ENCODE measurements at places on chromosomes 5 and 9. TPM values are rescaled to one million over a fixed set of nuclear protein-coding genes. Genes with fewer than 3 reads are reported as not detected.

Gene RELL2
- 3.2 TPM for total RNA-seq

Gene SHOC1
- not detected for total RNA-seq

Gene SLC46A2
- total RNA-seq, result 2.0 TPM

Gene CYLC2
- total RNA-seq, result not detected

Gene TMEM8B
- 14.6 TPM for total RNA-seq

GRCh38 chr9:136974817-136975535 lies 2.3 kb upstream of the PTGDS start:
- no peak overlapping the region for H3K27ac ChIP-seq
- DNase-seq, result no peak
- H3K27me3 ChIP-seq, result no peaks in the 10 kb centered on the region
- no peaks in the 10 kb centered on the region for H3K36me3 ChIP-seq

- no peak for DNase-seq
- H3K36me3 ChIP-seq, result no peaks in the 10 kb centered on the region
- no peaks in the 10 kb centered on the region for H3K4me1 ChIP-seq
- H3K27ac ChIP-seq, result no peak overlapping the region
These were observed 648.5 kb downstream of the MTRR start for GRCh38 chr5:8517456-8517855.

DNA sequence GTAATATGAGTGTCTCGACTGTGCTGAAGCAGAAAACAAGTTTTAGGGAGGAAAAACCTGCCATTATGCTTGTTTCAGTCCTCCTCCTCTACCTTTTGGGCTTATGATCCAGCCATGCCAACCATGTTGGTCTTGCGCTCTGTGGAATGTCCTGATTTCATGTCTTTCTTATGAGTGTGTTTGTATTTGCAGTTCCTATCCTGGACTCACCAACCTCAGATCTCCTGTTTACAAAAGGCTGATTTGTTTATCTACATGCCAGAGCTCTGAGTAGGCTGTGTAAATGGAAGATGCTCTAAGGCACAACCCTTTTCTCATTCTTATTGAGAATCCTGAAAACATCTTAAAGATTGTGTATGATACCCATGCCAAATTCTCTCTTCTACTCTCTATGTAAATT lies 138.6 kb downstream of the ARHGEF28 start:
- H3K4me3 ChIP-seq, result no peak overlapping the region
- H3K27me3 ChIP-seq, result no peaks in the 10 kb centered on the region
- no peak for DNase-seq
- H3K36me3 ChIP-seq, result no peaks in the 10 kb centered on the region
- H3K4me1 ChIP-seq, result peaks cover 6% of the 10 kb centered on the region

DNA sequence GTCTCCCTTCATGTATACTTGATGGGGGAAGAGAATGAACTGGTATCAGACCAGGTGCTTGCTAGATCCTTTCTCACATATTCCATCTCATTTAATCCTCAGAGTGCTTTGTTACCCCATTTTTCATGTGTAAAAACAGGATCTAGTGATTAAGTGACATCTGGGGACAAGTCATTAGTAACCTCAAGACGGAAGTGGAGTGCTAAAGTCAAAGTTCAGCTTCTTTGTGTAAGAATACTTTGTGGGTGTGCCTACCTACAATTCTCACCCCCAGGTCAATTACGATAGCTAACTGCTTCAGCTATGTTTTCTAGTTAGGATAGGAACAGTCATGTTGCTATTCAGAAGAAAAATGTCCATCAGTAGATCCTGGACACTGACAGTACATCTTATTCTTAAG lies 3.1 kb upstream of the FAM120AOS start:
- H3K27ac ChIP-seq, result no peak overlapping the region
- no peak overlapping the region for H3K4me3 ChIP-seq
- H3K36me3 ChIP-seq, result no peaks in the 10 kb centered on the region
- no peak for DNase-seq

DNA sequence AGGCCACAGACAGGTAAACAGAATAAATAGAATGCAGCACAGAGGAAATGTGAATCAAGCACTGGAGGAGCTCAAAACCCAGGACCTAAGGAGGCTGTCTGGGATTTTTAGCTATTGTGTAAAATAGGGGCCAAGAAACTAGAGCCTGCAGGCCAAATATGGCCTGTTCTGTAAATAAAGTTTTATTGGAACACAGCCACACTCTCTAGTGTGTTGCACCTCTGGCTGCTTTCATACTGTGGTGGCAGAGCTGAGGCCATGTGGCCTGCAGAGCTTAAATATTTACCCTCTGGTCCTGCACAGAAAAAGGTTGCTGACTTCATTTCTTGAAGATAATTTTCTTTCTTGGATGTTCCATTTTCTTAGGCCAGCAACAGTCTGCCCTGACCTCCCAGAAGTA lies 136.4 kb downstream of the WDR41 start:
- DNase-seq, result no peak
- no peak overlapping the region for H3K4me3 ChIP-seq
- H3K4me1 ChIP-seq, result peaks cover 59% of the 10 kb centered on the region
- no peaks in the 10 kb centered on the region for H3K27me3 ChIP-seq
- H3K36me3 ChIP-seq, result no peaks in the 10 kb centered on the region

DNA sequence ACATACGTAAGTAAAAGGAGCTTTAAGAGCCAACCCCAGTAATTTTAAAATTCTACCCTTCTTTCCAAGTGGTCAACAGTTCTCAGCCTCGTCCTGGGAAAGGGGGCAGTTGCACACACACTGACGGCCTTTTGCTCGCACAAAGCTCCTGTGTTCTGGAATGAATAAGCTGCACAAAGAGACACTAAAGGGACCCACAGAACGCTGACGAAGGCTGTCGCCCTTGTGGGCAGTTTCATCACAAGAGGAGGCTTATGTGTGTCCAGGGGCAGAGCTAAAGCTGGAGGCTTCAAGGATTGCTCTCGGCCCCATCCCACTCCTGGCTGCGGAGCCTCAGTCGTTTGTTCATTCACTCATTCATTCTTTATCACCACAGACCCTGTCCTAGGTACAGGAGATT lies 67.0 kb upstream of the NEK6 start:
- DNase-seq, result no peak
- no peaks in the 10 kb centered on the region for H3K4me1 ChIP-seq
- no peaks in the 10 kb centered on the region for H3K27me3 ChIP-seq
- H3K4me3 ChIP-seq, result no peak overlapping the region

GRCh38 chr5:54320256-54320655 lies 9.9 kb upstream of the ARL15 start:
- no peak overlapping the region for H3K4me3 ChIP-seq
- no peaks in the 10 kb centered on the region for H3K36me3 ChIP-seq
- H3K4me1 ChIP-seq, result no peaks in the 10 kb centered on the region
- no peaks in the 10 kb centered on the region for H3K27me3 ChIP-seq
- DNase-seq, result no peak
- no peak overlapping the region for H3K27ac ChIP-seq

- H3K4me3 ChIP-seq, result no peak overlapping the region
- H3K36me3 ChIP-seq, result no peaks in the 10 kb centered on the region
- H3K27ac ChIP-seq, result peak overlapping the region; percentile 41
- H3K4me1 ChIP-seq, result peaks cover 6% of the 10 kb centered on the region
- no peak for DNase-seq
These were observed 24.9 kb upstream of the SMU1 start for GRCh38 chr9:33101104-33101951.

- H3K27me3 ChIP-seq, result no peaks in the 10 kb centered on the region
- no peak for DNase-seq
- no peak overlapping the region for H3K4me3 ChIP-seq
- no peaks in the 10 kb centered on the region for H3K36me3 ChIP-seq
- H3K27ac ChIP-seq, result no peak overlapping the region
These were observed 297.5 kb downstream of the AGTPBP1 start for GRCh38 chr9:85444243-85444642.

DNA sequence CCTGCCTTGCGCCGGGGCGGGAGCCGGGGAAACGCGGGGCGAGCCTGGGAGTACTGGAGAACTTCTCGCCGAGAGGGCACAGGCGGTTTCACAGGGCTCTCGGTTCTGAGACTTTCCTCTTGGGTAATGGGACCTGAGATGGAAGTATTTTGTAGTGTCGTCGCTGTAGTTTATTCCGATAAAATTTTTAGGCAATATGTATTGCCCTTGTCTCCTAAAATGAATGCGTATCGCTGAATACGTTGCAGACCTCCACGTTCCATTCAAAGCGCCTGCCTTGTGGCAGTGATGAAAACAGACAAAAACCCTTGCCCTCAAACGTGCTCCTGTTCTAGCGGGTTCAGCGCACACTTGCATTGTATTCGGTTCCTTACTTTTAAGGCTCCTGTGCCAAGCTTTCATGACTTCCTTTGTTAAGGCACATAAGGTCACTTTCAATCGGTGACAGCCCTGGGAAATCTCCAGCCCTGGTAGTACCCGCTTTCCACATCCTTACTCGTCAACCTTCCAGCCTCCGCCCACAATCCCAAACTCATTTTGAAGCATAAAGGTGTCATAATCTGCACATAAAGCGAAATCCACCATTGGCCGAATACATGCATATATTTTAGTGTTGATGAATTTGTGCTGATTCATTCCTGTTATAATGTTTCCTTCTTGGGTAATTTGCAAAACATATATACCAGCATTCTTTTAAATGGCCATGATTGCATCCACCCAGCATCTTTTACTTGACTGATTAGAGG lies 694 bp downstream of the RMI1 start:
- H3K27me3 ChIP-seq, result no peaks in the 10 kb centered on the region
- H3K4me1 ChIP-seq, result peaks cover 26% of the 10 kb centered on the region
- peaks cover 4% of the 10 kb centered on the region for H3K36me3 ChIP-seq
- DNase-seq, result no peak
- peak overlapping the region; percentile 97 for H3K4me3 ChIP-seq

DNA sequence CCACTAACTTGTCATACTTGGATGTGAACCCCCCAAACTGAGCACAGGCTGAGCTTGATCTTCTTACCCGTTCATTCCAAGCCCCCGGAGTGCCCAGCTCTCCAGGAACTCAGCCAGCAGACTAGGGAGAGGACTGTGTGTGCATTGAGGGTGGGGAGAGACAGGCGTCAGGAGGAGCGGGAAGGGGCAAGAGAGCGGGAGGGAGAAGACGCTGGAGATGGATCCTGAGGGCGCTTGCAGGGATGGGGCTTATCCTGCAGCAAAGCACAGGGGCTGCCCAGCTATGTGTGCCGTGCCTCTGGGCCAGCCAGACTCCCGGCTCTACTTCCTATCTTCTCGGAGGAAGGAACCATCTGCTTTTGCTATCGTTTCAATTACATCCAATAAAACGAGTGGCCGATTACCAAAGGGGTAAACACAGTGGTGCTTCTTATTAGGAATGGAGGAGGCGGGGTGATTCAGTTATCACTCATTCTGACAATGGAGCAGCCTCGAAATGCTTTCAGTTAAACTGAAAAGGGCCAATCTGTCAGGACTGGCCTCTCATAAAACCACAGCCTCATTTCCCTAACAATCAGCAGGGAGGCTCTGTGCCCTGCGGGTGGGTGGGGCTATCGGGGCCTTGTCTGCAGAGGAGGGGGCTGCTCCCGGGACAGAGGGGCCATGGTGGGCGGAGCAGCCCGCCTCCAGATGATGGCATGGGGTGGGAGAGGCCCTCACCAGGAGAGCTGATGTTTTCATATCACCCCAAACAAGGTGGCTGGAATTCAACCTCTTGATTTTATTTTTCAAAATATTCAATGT lies 168.2 kb downstream of the DAB2IP start:
- no peak overlapping the region for H3K27ac ChIP-seq
- no peak for DNase-seq
- H3K27me3 ChIP-seq, result no peaks in the 10 kb centered on the region
- H3K4me1 ChIP-seq, result no peaks in the 10 kb centered on the region
- no peak overlapping the region for H3K4me3 ChIP-seq

GRCh38 chr5:159916841-159917761 lies 819 bp downstream of the ADRA1B start:
- no peaks in the 10 kb centered on the region for H3K36me3 ChIP-seq
- H3K4me1 ChIP-seq, result peaks cover 15% of the 10 kb centered on the region
- H3K4me3 ChIP-seq, result peak overlapping the region; percentile 73
- peak overlapping the region; percentile 89 for H3K27ac ChIP-seq
- no peaks in the 10 kb centered on the region for H3K27me3 ChIP-seq

DNA sequence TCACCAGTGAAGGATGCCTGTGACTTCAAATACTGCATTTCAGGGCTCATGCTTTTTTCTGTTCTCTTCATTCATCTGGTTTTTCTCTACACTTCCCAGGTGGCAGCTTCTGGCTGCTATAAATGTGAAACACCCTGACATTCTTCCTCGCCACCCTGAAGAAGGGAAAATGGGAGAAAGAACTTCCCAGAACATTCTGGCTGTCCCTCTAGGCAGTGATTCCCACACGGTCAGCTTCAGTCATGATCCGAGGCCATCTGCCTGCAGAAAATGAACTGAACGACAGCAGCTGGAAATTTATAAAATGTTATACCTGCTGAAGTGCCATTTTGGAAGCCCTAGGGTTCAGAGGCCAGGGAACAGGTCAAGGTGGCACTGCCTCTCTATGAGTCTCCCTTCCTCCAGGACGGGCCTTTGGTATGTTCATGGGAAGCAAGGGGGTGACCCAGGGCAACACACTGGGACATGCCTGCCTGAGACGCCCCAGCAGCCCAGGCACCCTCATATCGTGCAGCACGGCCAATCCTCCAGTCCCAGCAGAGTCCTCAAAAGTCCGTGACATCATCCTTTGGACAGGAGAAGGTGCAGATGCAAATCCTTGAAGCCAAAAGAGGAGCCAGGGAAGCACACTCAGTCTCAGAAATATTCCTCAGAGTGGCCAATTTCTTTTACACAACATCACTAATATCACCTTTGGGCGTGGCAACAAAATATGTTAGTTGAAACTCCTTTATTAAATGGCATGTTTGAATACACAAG lies 107.1 kb downstream of the SEMA5A start:
- H3K4me1 ChIP-seq, result peaks cover 9% of the 10 kb centered on the region
- H3K36me3 ChIP-seq, result no peaks in the 10 kb centered on the region
- DNase-seq, result no peak
- H3K27ac ChIP-seq, result no peak overlapping the region

DNA sequence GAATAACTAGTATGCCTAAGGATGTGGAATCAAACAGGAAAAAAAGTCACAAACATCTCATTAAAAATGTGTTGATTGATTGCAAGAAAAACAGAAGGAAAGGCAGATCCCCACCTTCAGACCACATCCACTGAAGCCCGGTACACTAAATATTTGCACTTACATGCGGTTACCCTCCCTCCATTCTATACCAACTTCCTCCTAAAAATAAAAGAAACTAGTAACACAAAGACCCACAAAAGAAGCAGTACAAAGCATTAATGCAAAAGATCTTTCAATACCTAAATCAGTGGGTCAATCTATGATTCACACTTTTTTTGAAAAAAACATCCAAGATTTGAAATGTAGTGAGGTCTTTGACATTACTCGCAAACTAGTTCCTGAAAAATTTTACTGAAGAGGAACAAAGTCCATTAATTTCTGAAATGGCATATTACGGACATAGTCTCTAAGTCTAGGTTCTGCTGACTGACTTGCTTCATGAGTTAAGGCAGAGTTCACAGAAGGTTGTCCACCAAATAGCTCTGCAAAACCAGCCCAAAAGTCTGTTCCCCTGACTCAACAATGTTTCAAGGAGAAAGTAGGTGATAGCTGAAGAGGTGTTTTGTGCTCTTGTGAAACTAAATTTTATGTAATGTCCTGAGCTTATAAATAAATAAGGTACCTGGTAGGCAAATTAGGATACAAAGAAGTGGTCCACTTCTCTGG lies 100.7 kb downstream of the PAM start:
- no peak overlapping the region for H3K27ac ChIP-seq
- no peaks in the 10 kb centered on the region for H3K36me3 ChIP-seq
- DNase-seq, result no peak
- no peaks in the 10 kb centered on the region for H3K27me3 ChIP-seq
- H3K4me3 ChIP-seq, result no peak overlapping the region

- H3K4me3 ChIP-seq, result no peak overlapping the region
- H3K27me3 ChIP-seq, result no peaks in the 10 kb centered on the region
- peaks cover 44% of the 10 kb centered on the region for H3K36me3 ChIP-seq
- no peaks in the 10 kb centered on the region for H3K4me1 ChIP-seq
- no peak overlapping the region for H3K27ac ChIP-seq
These were observed 15.8 kb downstream of the EXOC3 start for GRCh38 chr5:458547-459353.
